ENCODE measurements at places on chromosomes 5 and 9.

DNA sequence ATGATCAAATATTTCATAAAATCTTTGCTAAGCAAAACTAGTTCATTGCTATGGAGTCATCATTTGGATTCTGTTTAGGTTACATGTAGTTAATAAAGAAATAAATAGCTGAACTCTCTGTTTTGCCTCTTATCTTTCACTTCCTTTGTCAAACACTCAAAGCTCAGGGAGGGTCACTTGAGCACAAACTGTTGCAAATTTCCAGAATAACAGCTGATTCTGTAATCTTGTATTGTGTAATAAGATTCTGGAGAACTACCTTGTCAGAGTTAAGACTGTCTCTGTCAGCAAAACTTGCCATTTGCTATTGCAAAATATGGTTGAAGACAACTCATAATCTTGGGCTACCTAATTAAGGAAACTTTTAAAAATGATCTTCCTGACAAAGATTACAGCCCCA, 182.0 kb upstream of the MOCS2 start:
- no peak for DNase-seq

DNA sequence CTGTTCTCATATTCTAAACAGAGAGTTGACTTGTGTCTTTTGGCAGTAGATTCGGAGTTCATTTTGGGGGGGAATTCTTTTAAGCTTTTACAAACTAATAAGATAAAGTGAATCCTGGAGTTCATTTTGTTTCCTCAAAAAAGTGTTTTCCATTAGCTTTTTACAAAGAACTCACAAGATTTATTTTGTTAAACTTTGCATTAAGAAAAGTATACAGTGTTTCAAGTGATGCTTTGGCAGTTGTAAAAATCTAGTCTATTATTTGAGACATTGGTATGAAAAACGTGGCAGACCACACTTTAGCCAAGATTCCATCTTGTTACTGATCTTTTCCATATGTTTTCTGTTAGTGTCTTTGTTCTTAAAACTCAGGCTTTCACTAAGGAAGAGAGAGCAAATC, 1.2 kb upstream of the OMD start:
- no peak for DNase-seq

DNA sequence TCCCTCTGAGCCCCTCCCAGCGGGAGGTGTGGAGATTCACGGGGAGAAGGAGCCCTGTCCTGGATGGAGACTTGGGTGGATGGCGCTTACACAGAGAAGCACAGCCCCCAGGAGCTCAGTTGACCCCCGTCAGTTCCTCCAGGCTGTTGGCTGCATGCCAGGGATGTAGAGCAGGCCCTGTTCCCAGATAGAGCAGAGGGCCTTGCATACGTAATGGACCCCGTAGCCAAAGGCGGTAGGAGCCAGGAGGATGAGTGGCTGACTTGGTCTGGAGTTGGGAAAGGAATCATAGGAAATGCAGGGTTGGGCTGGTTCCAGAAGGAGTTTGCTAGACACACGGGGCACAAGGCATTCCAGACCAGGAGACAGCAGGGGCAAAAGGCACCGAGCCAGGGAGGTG, 2.5 kb downstream of the PMPCA start:
- no peak for DNase-seq

GRCh38 chr9:8389531-8389930, 590.0 kb upstream of the DMAC1 start:
- no peak for DNase-seq

DNA sequence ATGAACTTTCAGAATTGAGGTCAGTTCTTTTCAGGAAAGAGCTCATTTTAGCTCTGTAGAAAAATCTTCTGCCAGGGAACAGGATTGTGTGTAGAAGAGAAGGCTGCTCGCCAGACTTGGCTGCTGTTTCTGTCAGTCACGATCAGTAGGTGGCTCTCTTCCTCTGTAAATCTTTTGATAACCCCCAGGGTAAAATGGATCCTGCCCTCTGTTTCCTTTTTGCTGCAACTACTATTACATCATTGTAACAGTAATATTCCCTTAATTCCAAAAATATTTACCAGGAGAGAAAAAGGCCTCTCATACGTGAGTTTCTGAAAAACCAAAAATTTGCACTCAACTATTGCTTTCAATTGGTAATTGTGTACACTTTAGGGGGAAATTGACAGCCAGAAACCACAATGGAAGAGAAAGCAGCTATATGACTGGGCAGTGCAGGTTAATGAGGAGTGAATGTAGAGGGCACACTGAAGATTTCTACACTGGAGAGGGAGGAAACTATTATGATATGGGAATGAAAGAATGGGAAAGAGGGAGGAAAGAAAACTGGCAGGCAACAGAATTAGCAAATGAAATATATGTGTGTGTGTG, 12.3 kb downstream of the IFNA21 start:
- no peak for DNase-seq

DNA sequence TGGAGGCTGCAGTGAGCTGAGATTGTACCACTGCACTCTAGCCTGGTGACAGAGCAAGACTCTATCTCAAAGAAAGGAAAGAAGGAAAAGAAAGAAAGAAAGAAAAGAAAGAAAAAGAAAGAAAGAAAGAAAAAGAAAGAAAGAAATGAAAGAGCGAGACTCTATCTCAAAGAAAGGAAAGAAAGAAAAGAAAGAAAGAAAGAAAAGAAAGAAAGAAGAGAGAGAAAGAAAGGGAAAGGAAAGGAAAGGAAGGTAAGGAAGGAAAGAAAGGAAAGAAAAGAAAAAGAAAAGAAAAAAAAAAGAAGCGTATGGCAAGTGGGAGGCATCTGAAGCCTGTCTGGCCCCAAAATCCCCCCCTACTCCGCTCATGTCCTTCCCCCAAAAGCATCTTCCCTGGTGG, 182.3 kb upstream of the MSX2 start:
- no peak for DNase-seq

- no peak for DNase-seq
These were observed 14.7 kb downstream of the IGIP start for GRCh38 chr5:140140435-140140834.

DNA sequence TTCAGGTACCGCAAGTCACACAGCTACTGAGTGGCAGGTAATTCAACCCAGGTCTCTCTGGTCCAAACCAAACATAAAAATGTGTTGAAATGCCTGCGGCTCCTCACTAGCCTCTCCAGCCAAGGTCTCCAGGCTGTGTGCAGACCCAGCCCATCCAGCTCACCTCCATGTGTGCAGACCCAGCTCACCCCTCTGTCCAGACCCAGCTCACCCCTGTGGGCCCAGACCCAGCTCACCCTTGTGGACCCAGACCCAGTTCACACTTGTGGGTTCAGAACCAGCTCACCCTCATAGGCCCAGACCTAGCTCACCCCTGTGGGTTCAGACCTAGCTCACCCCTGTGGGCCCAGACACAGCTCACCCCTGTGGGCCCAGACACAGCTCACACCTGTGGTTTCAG, 188.0 kb upstream of the ADCY2 start:
- DNase-seq: no peak

DNA sequence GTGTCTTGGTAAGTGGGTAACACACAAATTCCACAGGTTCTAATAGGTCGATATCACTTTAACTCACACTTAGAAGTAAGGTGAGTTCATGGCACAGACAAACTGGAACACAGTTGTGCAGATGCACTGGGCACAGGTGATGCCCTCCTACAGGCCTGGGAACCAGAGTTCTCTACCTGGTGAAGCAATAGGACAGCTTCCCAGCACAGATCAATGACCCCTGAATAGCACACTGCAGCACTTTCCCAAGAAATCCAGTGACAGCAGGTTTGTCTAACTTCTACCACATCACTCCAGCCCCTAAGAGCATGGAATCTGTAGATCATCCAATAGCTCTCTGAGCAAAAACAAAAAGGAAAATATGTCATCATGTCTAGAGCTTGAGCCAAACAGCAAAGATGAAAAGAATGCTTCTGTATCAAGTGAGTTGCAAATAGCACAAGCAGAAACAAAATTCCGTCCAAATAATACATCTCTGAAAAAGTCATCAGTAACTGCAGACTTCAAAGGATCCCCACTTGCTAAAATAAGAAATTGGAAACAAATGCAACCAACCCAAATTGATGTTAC, 33.5 kb downstream of the MOCS2 start:
- DNase-seq: no peak

DNA sequence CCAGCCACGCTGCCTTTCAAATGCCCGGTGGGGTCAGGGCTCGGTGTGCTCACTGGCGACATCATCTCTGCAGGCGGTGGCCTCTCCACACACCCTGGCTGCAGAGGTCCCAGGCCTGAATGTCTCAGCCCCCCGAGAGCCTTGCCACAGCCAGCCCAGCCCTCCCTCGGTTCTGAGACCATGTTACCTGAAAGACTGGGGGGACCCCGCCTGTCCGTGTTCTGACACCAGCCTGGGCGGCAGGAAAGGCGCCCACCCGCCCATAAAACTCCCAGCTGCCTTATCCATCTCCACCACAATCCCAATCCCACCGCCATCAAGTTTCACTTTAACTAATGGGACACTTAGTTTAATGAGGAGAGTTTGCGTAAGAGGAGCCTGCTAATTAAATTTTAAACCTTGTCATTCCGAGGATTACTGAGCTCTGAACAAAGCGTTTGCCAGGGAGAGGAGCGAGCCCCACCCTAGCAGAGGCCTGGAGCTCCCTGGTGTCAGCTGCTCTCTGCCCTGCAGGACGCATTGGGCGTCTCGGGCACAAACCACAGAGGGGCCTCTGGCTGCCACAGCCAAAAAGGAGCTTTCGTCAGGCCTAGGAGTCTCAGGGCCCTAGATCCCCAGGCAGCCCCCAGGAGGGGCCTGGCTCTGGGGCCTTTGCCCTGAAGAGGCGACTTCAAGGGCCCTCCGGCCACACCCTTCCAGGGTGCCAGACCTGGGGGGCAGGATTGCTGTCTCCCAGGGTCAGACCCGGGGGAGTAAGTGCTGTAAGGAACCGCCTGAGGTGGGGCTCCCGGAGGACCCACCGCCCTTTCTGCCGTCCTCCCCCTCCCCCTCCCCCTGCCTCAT, 15.3 kb downstream of the LHX3 start:
- DNase-seq: no peak

DNA sequence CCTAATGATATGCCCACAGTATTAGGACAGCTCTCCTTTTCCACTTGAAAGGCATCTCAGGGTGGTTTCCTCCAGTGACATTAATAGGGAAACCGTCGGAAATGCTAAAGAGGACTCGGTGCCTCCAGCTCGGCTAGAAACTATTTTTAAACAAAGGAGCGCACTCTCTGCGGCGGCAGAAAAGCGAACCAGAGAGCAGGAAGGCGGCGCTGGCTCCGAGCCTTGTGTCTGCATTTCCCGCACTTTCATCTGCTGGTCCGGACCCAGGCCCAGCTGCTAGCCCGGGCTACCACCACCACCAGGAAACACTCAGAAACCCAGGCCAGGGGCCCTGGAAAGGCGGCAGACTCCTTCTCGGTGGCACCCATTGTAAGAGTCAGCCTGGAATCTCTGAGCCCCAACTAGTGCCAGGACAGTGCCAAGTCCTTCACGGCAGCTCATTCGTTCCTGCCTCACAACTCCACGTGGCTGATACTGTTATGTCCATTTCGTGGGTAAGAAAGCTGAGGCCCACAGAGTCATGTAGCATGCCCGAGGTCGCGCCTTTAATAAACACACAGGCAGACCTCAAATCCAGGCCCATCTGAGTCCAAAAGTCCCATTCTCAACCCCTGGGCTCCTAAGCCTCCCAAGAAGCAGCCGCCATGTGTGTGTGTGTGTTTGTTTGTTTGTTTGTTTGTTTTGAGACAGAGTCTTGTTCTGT, 73.9 kb downstream of the VAV2 start:
- no peak for DNase-seq

DNA sequence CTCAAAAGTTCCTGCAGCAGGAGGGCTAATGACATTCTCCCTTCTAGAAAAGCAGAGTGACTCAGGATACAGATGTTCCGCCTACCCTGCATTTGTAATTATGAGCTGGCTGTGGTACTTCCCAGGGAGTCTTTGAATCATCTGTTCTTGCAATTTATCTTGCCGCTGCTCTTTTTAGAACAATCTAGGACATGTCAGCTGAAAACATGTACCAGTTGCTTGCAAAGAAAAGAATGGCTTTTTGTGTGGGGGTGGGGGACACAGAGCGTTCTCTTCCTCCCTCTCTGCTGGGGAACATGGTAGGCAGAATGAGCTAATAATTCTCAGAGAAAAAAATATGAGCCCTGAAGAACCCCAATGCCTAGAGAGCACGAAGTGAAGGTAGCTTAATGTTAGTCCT, 51.7 kb upstream of the TUT7 start:
- DNase-seq: no peak

DNA sequence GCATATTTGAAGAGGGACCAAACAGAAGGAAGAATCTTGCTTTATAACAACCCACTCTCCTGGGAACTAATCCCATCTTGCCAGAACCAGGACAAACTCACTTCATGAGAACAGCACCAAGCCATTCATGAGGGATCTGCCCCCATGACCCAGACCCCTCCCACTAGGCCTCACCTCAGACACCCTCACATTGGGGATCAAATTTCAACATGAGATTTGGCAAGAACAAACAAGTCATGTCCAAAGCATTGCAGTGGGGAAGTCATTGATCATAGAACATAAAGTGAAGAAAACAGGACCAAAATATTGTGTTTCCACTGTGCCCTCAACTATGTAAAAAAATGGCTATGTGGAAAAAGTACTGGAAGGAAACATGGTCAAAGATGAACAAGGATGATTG, 43.9 kb downstream of the MAP1B start:
- DNase-seq: no peak

DNA sequence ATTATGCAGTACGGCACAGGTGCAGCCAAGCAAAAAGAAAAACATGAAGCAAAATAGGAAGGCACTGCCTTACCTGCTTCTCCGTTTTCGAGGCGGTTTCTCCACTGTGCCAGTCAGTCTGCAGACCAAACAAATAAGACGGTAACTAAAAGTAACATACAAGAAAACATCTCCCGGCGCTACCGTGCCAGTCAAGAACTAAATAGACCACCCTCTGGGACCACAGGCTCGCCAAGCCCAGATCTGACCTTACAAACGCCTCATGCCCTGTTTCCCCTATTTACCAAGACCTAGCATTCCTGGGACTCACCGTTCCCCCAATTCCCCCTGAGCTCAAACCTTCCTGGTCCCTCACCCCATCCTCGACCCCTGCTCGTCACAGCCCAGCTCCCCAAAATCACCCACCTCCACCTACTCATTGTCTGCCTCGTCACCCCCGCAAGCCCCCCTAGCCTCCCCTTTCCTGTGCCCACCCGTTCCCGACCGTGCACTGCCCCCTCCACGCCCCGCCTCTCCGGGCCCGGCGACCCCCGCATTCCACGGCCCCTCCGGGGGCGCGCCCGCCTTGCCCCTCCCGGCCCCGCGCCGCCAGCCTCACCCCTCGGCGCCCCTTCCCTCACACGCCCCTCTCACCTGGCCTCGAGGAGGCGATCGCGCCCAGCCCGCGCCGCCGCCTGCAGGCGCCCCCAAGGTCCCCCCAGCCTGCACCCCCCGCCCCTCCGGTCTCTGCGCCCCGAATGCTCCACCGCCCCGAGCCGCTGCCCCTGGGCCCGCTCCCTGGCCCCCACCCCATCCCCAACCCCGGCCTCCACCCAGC, 560 bp downstream of the SCAI start:
- no peak for DNase-seq

- DNase-seq: no peak
These were observed 398 bp downstream of the TOR1A start for GRCh38 chr9:129823542-129823934.

GRCh38 chr9:114097613-114098020, 1.5 kb downstream of the KIF12 start:
- no peak for DNase-seq

GRCh38 chr9:8696516-8696915, 896.9 kb upstream of the DMAC1 start:
- DNase-seq: no peak

GRCh38 chr9:119801311-119801710, 432.1 kb upstream of the BRINP1 start:
- no peak for DNase-seq

GRCh38 chr5:112977440-112977861, 853 bp downstream of the DCP2 start:
- DNase-seq: no peak
